ENCODE measurements at places on chromosomes 1 and 21.

DNA sequence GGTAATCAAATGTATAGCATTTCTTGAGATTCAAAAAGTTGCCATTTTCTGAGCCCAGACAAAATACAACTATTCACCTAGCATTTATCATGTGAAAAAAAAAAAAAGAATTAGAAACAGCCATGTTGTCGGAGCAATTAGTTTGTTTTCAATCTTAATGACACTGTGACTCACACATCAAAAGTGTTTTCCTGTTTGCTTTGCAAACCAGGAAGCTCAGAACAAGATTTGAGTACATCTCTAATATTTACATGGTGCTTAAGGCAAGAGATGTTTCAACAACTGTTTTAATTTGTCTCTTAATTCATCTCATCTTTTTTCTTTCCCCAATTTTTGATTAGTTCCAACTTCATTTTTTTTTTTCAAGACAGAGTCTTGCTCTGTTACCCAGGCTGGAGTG is 62.5 kb upstream of the CAPZB start:
- no peak for DNase-seq

DNA sequence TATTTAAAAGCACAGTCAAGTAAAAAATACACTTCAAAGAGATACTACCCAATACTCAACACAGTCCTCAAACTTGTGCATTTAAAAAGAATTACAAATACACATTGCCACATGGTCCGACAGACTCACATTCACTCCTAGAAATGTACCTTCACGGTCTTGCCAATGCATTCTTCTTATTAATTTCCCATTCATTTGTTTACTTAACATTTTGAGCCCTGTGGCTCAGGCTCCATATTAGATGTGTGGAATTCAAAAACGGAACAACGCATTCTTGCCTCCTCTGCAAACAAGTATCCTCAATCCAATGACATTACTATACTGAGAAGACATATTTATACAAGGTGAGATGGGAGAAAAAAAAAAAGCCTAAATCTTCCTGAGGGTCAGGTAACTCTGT is 2.5 kb upstream of the DUSP23 start:
- DNase-seq, result no peak

DNA sequence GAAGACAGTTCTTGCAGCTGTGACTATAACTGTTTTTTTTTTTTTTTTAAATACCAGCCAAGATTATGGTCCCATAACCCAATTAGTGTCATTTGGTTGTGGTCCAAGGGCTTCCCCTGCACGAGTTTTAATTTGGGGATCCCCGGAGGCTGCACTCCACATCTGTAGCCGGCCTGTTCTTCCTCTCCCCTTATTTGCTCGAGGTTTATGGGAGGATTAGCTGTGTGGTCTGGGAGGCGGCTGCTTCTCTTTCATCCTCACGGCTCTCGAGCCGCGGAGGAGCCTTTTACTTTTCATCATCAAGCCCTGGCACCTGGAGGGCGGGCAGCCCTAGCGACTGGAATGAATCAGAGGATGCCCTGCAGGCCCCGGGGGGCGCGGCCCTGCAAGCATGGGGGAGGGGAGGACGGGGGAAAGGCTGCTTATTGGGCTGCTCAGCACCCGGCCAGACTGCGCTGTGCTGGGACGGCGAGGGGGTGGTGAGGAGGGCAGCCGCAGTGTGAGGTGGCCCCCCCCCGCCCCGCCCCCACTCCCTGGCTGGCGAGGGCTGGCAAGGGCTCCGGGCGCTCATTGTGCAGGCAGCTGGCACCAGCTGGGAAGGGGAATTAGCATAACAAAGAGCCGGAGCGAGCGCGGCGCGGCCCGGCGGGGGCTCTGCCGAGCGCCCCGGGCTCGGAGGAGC is 18.5 kb downstream of the SERTAD4 start:
- peak; percentile 39 for DNase-seq

DNA sequence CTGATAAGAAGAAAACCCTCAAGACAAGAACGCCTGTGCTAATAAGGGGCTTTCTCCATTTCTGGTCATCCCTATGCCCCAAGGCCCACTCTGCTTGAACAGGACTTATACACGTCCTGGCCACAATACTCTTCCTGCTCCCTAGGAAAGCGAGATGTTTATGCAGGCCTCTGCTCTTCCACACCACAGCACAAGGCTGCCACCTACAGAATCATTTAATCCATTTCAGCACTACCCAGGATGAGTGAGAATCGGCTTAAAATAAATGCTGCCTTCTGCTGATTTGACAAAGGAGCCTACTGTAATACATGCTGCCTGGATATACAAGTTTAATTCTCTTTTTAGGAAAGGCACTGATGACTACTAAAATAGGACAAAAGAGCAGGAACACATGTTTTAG is 29.4 kb downstream of the FRRS1 start:
- DNase-seq, result peak; percentile 53

DNA sequence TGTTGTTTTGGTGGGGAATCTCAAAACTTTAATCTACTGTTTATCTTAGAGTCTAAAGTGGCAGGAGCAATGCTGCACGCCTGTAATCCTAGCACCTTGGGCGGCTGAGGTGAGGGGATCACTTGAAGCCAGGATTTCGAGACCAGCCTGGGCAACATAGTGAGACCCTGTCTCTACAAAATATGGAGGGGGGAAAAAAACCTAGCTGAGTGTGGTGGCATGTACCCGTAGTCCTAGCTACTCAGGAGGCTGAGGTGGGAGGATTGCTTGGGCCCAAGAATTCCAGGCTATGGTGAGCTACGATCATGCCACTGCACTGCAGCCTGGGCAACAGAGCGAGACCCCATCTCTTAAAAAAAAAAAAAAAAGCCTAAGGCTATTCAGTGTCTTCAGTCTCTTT is 38.1 kb downstream of the POFUT2 start:
- DNase-seq, result no peak

- DNase-seq, result no peak
These were observed 6.4 kb upstream of the LDLRAD1 start for GRCh38 chr1:54024358-54024757.

DNA sequence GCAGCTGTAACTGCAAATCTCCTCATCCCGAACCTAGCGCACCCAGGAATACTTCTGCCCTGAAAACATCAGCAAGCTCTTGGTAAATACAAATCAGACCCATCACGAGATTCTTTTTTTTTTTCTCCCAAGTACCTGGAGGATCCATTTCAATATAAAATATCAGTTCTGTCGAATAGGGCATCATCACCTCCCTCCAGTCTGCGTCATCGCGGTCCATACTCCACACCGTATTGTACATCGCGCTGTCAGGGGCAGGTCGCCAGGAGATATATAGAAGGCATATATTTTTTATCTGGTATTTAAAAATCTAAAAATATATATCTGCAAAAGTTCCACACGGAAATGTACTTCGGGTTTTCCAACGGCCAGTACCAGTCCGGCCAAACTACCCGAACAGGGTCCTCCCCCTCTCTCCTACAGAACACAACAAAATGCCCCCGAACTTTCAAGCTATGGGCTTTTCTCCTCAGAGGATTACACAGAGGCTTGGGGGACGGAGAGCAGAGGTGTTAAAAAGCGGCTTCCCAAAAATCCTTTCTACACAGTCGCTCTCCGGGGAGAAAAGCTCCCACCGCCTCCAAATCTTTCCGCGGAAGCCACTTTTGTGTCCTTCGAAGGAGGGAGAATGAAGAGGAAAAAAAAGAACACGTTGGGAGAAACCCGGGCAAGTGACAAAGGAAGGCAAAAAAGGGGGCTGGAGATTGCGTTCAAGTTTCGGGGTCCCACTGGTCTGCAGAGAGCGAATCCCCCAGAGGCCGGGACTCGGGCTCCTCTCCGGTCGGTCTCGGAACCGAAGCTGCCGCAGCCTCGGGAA is 509 bp downstream of the PIK3R3 start:
- DNase-seq, result no peak

DNA sequence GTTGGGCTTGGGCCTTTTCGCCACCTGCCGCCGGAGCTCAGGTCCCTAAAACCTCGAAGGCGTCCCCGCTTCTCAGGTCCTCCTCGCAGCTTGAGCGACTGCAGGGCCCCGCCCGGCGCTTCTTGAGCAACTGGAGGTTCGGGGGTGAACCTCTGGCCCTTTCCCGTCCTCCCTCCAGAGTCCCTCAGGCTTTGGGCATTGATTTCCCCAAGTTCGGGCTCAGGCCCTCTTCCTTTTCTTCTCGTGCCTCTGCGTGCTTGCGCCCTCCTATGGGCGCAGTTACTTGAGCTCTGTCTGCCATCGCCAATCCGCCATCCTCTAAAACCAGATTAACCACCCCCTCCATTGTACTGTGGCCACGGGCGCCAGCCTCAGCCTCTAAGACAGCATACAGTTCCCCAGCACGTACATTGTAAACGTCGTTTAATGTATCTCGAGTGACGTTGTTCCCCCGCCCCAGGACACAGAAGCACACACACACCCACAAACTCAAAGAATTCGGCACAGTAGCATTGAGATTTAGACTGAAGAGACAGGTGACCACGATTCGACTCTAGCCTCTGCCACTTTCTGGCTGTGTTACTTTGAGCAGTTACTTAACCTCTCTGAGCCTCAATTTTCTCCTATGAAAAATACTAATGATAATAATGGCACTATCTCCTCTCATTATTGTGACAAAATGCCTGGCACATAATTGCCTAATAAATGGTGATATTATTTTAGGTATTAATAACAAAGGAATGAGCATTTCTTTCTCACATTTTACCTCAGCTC is 22.6 kb downstream of the BTG2 start:
- DNase-seq, result peak; percentile 50

- DNase-seq, result no peak
These were observed 322.8 kb downstream of the KCTD3 start for GRCh38 chr1:215889871-215890270.

DNA sequence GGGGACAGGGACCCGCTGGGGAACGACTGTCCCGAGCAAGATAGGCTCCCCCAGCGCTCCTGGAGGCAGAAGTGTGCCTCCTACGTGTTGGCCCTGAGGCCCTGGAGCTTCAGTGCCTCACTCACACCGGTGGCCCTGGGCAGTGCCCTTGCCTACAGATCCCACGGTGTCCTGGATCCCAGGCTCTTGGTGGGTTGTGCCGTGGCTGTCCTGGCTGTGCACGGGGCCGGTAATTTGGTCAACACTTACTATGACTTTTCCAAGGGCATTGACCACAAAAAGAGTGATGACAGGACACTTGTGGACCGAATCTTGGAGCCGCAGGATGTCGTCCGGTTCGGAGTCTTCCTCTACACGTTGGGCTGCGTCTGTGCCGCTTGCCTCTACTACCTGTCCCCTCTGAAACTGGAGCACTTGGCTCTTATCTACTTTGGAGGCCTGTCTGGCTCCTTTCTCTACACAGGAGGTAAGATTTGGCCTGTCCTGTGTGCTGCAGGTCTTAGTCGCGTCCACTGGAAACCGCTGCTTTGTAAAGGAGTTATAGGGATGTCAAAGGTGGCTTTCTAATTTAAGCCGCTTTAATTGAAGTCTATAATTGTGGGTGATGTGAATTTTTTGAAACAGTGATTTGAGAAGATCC is 717 bp downstream of the UBIAD1 start:
- DNase-seq, result no peak

- DNase-seq, result no peak
These were observed 715.3 kb upstream of the CXADR start for GRCh38 chr21:16797540-16797939.

DNA sequence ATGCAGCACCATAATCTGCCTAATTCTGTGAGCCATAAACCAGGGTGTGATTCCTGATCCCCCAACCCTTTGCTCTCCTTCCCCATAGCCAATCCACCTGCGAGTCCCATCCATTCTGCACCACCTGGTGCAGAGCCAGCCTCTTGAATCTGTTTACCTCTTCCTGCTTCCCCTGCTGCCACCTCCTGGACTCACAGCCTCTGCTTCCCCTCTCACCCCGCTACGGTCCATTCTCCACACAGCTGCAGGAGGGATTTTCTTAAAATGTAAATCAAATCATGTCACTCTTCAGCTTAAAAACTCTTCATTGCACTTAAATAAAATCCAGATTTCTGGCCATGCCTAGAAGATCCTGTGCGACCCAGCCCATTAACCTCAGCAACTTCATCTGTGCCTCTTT is 186.7 kb downstream of the FOXD2 start:
- DNase-seq, result no peak

GRCh38 chr1:229153955-229154548 is 116.9 kb upstream of the RAB4A start:
- DNase-seq, result no peak

DNA sequence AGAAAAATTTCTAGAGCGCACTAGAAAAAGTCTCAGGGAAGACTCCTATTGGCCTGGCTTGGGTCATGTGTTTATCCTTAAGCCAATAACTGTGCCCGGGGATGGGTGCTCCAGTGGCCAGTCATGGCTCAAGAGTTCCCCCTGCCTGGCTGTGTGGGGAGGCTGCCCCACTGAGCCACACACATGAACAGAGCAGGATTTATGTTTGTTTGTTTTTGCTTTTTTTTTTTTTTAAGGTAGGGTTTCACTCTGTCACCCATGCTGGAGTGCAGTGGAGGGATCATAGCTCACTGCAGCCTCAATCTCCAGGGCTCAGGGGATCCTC is 21.8 kb downstream of the EDN2 start:
- no peak for DNase-seq

GRCh38 chr1:168287237-168287664 is 6.6 kb downstream of the TBX19 start:
- peak; percentile 78 for DNase-seq

GRCh38 chr1:59545830-59546229 is 248.9 kb downstream of the FGGY start:
- no peak for DNase-seq

- DNase-seq, result peak; percentile 79
These were observed 7.6 kb downstream of the CAPN9 start for GRCh38 chr1:230754796-230755195.

GRCh38 chr1:172990598-172991215 is 60.0 kb downstream of the TNFSF18 start:
- peak; percentile 87 for DNase-seq
